ENCODE measurements at places on chromosomes 2 and 18.

DNA sequence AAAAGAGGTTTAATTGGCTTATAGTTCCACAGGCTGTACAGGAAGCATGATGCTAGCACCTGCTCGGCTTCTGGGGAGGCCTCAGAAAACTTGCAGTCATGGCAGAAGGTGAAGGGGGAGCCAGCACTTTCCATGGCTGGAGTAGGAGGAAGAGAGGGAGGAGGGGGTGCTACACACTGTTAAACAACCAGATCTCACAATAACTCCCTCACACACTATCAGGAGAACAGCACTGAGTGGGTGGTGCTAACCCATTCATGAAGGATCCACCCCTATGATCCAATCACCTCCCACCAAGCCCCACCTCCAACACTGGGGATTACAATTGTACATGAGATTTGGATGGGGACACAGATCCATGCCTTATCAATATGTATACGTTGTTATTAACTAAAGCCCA is 85.1 kb downstream of the PPP1R1C start:
- no peak for DNase-seq

DNA sequence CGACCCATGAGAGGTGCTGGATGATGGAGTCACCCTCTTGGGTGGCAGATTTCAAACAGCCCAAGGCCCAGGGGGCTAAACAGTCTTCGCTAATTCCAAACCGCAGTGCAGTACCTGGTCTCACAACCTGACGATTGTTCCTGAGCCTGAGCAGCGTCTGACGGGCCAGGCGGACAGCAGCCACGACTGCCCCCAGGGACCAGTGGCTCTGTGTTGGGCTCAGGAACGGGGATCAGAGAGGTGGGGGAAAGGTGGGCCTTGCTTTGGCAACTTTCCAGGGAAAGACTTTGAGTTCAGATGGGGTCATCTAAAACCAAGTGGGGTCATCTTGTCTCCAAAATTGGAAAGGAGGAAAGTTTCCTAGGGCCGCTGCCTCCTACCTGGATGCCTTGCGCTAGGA is 492 bp downstream of the COLEC11 start:
- DNase-seq = peak; percentile 52

DNA sequence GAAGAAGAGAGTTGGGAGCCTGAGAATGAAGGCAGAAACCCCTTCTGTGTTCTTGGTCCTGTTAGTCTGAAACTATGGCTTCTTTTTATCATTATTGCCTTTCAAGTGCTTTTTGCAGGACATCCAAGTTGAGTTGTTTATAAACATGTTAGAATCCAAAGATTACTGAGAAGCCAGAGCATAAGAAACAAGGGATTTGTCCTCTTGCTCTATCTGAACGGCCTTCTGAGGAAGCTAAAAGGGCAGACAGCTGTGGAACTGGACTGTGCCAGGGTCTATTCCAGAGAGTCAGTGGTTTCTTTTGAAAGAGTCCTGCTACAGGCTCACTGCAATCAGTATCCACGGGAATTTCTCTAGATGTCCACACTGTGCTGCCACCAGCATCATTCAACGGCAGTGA is 86.6 kb downstream of the ARHGAP28 start:
- no peak for DNase-seq

DNA sequence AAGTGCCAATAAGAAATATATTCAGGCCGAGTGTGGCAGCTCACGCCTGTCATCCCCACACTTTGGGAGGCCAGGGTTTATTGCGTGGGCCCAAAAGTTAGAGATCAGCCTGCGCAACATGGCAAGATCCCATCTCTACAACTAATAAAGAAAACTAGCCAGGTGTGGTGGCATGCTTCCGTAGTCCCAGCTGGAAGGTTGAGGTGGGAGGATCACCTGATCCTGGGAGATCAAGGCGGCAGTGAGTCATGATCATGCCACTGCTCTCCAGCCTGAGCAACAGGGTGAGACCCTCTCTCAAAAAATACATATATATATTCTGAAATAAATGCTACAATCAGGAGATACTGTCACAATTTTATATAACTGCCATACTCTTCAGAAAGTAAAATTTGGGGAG is 1604.8 kb upstream of the NXPH2 start:
- DNase-seq = no peak

GRCh38 chr18:55322178-55322735 is 265.7 kb downstream of the TCF4 start:
- no peak for DNase-seq

GRCh38 chr2:98748292-98749065 is 17.5 kb upstream of the MGAT4A start:
- no peak for DNase-seq

DNA sequence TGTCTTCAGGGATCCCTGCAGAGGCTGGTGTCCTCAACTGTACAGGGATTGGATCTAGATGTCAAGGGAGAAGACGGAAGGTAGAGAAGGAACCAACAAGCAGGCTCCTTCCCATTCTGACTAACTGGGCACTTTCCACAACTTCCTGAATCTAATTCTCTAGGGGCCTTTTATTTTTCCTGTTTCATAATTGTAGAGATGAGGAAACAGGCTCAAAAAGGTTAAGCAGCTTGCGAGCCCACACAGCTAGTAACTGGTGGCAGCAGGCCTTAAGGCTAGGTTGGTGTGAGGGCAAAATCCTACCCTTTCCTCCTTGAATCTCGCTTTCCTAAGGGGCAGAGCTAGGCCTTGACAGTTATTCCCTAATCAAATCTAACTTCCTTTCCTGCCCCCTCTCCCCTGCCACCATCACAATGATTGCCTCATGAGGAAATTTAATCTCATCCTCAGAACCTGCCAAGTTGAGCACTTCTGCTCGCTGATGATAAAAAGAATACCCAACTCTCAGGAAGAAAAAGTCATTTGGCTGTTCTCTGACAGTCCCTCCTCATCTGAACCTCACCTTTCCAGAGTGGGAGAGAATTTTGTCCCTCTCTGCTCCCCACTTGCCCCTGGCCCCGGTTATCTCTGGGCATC is 35.7 kb upstream of the POLE4 start:
- DNase-seq = no peak

- DNase-seq = no peak
These were observed 171.8 kb downstream of the CAMKMT start for GRCh38 chr2:44533508-44533907.

- no peak for DNase-seq
These were observed 544.2 kb downstream of the SATB2 start for GRCh38 chr2:198913394-198914152.

DNA sequence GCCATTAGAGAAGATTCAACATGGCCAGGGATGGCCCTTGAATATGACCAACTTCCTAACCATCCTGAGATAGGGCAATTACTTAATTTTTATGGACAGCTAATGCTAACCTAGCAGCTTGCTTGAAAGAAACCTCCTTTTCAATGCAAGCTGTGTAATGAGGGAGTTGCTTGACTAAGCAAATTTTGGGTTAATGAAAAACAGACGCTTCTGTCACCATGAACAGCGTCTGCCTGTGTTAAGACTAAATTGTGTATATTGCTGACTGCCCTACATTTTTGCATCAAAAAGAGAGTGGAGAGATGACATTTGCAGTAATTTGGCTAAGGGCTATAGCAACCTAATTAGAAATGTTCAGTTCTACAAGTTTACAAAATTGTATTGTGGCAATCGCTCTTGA is 319.2 kb upstream of the LRATD1 start:
- DNase-seq = no peak

DNA sequence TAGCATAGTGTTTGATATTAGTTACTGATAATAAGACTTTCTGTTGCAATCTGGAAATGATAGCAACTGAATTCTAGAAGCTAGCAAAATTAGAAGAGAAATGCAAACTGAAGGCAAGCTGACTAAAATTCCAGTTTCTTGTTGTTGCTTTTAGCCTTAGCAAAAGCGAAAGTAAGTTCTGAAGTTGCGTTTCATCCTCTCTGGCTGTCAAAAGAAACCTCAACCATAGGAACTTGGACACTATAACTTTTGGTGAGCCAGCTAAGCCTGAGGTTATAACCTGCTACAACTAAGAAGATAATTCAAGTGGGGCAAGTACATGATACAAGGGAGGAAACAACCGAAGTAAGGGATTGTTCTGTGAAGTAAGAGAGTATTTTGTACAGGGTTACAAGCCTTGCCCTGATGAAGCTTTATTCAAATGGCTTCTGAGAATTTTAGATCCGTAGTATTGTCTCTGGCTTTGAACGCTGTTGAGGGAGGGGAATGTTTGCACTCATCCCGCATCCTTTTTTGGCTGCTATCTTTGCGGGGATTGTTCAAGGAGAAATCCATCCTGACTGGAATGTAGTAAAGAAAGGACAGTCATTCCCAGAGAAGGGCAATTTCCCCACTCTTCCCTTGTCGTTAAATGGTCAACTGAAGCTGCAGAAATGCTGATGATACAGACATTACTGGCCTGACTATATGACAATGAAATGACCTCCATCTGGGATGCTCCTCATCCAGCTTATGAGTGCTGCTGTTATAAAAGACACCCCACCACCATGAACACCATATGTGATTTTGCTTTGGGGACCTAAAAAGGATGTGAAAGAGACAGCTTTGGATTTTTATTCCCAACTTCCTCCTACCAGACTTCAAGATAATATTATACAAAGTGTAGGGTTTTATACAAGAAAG is 7.0 kb upstream of the TMX3 start:
- no peak for DNase-seq

- DNase-seq = no peak
These were observed 38.0 kb downstream of the SIGLEC15 start for GRCh38 chr18:45863469-45863868.

DNA sequence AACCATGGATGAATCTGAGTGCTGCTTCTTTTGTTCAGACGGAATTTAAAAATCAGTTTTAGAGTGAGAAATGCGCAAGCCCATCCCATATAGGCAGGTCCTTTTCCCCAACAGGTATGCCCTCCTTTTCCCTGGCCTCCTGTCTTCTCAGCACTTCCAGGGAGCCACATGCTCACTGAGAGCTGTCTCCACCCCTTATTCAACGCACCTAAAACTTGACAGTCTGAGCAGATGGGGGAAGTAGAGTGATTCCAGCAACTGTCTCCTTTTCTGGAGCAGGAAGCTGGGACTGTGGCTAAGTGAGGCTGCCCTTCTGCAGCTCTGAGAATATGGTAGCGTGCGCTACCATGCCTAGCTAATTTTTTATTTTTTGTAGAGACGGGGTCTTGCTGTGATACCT is 53.1 kb upstream of the NOSTRIN start:
- no peak for DNase-seq

DNA sequence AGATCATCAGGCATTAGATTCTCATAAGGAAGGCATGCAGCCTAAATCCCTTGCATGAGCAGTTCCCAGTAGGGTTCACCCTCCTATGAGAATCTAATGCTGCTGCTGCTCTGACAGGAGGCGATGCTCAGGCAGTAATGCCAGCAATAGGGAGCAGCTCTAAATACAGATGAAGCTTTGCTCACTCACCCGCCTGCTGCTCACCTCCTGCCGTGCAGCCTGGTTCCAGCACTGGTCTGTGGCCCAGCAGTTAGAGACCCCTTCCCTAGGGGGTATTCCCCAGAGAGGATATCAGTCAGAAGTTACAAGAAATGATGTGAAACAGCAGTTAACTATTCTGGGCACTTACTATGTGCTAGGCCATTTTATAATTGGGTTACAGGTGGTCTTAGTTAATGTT is 226.0 kb downstream of the KCNJ3 start:
- no peak for DNase-seq

DNA sequence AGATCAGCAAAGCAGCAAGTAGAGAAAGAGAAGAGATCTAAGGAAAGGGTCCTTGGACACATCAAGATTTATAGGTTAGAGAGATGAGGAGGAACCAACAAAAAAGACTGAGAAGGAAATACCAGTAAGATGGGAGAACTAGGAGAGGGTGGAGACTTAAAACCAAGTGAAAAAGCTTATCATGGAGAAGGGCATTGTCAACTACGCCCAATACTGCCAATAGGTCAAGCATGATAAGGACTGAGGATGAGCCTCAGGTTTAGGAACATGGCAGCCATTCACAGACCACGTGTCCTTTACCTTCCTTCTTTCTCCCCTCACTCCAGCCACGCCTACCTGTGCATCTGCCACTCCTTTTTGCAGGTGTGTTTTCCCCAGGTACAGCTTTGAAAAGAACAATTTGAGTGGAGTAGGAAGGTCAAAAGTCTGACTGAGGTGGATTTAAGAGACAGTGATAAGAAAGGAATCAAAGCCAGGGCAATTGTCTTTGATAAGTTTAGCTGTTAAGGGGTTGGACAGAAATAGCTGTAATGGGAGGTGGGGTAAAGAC is 238.7 kb downstream of the STK39 start:
- no peak for DNase-seq

DNA sequence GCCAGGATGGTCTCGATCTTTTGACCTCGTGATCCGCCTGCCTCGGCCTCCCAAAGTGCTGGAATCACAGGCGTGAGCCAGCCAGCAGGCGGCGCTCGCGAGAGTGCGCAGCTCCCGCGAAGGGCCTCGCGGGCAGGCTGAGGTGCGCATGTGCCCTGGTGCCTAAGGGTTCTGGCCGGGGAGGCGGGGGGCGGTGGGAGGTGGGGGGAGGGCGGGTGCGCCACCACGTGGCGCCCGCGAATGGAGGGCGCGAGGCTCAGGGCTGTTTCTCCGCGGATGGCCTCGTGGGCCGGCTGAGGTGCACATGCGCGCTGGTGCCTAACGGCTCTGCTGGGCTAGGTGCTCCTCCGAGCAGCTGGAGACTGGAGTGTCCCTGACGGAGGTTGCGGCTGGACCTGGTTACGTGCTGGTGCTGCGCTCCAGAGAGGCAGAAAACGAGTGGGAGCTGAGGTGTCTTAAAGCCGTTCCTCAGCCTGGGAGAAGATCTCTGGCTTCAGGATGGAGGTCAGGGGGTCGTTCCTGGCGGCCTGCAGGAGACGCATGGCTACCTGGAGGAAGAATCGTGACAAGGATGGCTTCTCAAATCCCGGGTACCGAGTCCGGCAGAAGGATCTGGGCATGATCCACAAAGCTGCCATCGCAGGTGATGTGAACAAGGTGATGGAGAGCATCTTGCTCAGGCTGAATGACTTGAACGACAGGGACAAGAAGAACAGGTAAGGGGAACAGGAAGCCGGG is at the start of gene ANKRD62:
TSS of gene ANKRD62 (plus strand) at position 324 of the 738 bp plus-strand sequence. CDS start at position 499, 175 bp downstream.
- DNase-seq = no peak

- DNase-seq = no peak
These were observed 154.1 kb upstream of the ZSWIM2 start for GRCh38 chr2:187003038-187003554.

GRCh38 chr18:27022477-27022876 is 157.0 kb upstream of the AQP4 start:
- DNase-seq = no peak

DNA sequence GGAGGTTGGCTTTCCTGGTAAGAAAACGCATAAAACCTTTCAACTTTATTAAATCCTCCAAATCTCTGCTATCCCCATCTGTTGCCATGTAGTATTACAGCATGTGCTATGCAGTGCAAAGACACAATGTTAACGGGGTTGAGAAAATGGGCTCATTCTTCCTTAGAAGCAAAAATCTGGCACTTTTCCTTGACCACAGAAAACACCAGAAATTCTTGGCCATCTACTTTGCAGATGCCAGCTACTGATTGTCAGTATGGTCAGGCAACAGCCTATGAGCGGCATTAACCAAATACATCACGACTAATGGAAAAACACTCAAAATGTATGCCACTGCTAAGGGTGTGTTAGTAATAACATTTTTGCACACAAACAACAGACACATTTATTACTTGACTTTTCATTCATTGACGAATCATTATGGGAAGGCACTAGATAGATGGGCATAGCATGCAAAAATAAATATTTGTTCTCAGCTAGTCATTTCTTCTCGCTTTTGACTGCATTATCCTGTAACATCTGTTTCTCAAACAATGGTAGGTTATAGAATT is 65.2 kb upstream of the CRIM1 start:
- DNase-seq = no peak
